ENCODE measurements at places on chromosomes 6 and 20.

GRCh38 chr6:73491377-73491776 lies 29.5 kb downstream of the EEF1A1 start:
- H3K4me3 ChIP-seq = no peak overlapping the region
- H3K4me1 ChIP-seq = no peaks in the 10 kb centered on the region
- no peaks in the 10 kb centered on the region for H3K27me3 ChIP-seq
- H3K27ac ChIP-seq = no peak overlapping the region

DNA sequence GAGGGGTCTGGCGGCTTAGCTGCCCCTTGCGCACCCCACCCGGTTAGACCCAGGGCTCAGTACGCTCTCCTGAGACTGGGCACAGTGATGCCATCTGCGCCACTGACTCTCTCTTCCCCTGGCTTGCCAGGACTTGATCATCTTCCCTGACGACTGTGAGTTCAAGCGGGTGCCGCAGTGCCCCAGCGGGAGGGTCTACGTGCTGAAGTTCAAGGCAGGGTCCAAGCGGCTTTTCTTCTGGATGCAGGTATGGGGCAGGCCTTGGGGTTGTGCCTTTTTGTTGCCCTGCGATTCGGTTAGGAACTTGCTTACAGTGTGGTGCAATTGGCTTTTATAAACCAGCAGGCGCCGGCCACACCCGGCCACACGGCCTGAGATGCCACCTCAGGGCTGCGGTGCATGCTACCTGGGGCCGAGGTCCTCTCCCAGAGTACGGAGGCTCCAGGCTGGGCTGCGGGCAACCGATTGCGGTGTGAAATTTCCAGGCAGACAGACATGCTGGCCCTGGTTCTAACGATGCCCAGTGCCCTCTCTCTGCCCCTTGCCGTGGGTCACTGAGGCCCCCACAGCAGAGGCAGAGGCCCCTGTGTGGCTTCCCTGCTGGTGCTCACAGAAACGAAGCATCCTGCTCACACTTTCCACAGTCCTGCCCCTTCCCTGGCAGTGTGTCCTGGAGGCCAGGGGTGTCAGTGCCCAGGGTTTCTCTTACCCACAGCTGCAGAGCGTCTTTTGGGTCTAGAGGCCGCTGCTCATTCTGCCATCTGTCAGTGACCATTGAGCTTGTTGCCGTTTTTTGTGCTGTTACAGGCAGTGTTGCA lies 1.7 kb downstream of the ADRM1 start:
- H3K4me3 ChIP-seq = peak overlapping the region; percentile 97
- no peak overlapping the region for H3K27ac ChIP-seq
- no peaks in the 10 kb centered on the region for H3K27me3 ChIP-seq
- H3K4me1 ChIP-seq = peaks cover 29% of the 10 kb centered on the region
- no peak for DNase-seq

GRCh38 chr20:8373579-8373978 lies 241.5 kb downstream of the PLCB1 start:
- H3K27me3 ChIP-seq = no peaks in the 10 kb centered on the region
- no peaks in the 10 kb centered on the region for H3K4me1 ChIP-seq
- no peaks in the 10 kb centered on the region for H3K36me3 ChIP-seq
- no peak for DNase-seq

GRCh38 chr6:144725736-144726522 lies 440.8 kb downstream of the UTRN start:
- H3K27ac ChIP-seq = no peak overlapping the region
- no peak overlapping the region for H3K4me3 ChIP-seq
- no peaks in the 10 kb centered on the region for H3K36me3 ChIP-seq
- H3K4me1 ChIP-seq = no peaks in the 10 kb centered on the region

DNA sequence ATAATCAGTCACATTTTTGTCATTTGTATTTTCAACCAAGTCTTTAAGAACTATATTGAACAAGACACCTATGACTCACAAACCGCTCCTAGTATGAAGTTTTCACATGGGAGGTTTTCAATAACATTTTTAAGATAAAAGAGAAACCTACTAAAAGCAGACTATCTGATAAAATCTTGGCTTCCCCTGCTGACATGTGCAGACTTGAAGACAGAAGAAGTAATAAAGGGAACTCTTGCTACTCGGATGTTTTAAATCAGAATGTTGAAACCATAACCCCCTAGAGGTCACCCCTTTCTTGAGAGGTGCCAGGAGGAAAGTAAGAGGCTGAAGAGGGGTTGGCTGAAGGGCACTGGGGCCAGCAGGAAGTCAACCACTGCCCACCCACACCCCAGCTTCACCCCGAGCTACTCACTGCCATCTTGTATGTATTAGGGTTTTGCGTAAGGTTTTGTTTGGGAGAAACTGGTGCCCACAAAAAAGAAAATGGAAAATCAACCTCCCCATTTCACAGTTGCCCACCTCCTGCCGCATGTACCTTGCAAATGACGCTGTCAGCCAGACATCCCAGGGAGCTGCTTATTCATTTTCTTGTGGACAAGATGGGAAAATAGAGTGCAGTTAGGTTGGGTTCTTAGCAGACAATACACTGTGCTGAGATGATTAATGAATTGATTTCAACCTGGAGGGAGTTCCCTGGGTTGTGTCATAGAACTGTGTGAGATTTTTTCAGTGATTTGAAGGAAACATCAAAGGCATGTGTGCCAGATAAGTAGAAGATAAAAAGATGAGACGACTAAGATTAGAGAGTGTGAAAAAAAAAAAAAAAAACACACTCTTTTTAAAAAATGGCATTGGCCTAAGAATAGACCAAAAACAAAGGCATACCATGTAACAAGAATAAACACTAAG lies 83.2 kb upstream of the TAB2 start:
- H3K27me3 ChIP-seq = no peaks in the 10 kb centered on the region
- no peak overlapping the region for H3K27ac ChIP-seq
- peaks cover 7% of the 10 kb centered on the region for H3K4me1 ChIP-seq

DNA sequence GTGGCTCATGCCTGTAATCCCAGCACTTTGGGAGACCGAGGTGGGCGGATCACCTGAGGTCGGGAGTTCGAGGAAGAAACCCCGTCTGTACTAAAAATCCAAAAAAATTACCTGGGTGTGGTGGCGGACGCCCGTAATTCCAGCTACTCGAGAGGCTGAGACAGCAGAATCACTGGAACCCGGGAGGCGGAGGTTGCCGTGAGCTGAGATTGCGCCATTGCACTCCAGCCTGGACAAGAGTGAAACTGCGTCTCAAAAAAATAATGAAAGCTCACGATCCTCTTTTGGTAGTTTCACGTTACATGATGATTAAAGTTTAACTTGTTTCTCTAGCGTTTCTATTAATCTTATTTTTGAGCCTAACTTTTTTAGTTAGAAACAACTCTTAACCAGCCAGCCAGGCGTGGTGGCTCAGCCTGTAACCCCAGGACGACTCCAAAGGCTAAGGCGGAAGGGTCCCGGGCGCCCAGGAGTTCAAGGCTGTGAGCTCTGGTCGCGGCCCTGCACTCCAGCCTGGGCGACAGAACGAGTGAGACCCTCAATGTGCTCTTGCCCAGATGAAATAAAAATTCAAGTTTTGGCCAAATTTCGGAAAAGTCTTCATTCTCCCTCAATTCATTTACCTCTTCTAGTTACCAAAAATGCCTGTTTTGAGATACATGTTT lies 1.2 kb upstream of the WRNIP1 start:
- H3K36me3 ChIP-seq = no peaks in the 10 kb centered on the region
- no peaks in the 10 kb centered on the region for H3K27me3 ChIP-seq
- H3K4me3 ChIP-seq = peak overlapping the region; percentile 66
- peaks cover 19% of the 10 kb centered on the region for H3K4me1 ChIP-seq

DNA sequence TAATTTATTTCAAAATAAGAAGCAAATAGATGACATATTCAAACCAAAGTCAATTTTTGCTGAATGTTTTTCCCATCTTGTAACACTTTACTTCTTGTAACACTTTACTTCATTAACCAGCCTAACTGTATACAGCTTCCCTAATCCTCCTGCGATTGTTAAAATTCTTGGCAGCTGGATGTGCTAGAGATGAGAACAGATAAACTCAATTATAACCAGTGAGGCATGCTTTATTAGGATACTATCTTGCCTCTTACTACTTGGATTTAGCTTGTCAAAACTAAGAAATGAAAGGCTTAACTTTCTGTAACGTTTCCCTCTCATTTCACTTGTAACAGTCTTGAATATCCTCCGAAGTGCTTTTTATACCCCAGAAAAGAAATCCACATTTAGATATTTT lies 94.1 kb upstream of the BMP5 start:
- H3K36me3 ChIP-seq = no peaks in the 10 kb centered on the region
- no peak overlapping the region for H3K4me3 ChIP-seq
- H3K4me1 ChIP-seq = no peaks in the 10 kb centered on the region

- H3K27ac ChIP-seq = no peak overlapping the region
- H3K27me3 ChIP-seq = no peaks in the 10 kb centered on the region
Observed at GRCh38 chr20:37903317-37904007, 535 bp downstream of the VSTM2L start.

- H3K36me3 ChIP-seq = no peaks in the 10 kb centered on the region
- no peak overlapping the region for H3K27ac ChIP-seq
- H3K27me3 ChIP-seq = no peaks in the 10 kb centered on the region
- DNase-seq = no peak
- no peaks in the 10 kb centered on the region for H3K4me1 ChIP-seq
Observed at GRCh38 chr6:22582417-22583205, 13.2 kb downstream of the HDGFL1 start.

- H3K36me3 ChIP-seq = no peaks in the 10 kb centered on the region
- H3K4me3 ChIP-seq = no peak overlapping the region
- DNase-seq = no peak
- H3K27me3 ChIP-seq = no peaks in the 10 kb centered on the region
- peaks cover 8% of the 10 kb centered on the region for H3K4me1 ChIP-seq
- H3K27ac ChIP-seq = no peak overlapping the region
Observed at GRCh38 chr6:34459899-34460593, 5.8 kb upstream of the PACSIN1 start.

DNA sequence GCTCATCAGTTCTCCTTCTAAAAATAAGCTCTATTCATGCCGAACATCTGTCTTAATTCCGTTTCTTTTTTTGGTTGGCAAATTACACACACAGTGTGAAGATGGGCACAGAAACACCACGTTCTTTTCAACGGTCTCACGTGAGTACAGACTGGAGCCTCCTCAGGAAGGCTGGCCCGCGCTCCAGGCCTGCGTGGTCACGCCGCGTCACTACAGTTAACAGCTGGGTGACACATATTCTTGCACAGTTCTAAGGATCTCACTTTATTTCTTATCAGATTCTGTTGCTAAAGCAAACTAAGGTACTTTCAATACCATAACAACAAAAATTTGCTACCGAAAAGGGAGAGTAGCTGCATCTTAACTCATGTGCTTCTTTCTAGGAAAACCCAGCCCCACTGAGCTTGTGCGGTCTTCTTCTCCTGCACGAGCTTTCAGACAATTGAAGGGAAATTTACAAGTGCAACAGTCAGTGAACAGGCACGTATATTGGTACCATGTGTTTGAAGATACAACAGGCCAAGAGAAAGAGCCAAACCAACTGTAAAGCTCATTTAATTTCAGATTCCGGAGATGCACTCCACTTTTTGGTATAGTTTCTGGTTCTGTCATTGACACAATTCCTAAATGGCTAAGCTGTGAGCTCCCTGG lies 55.6 kb upstream of the MPC1 start:
- H3K27me3 ChIP-seq = no peaks in the 10 kb centered on the region
- no peaks in the 10 kb centered on the region for H3K4me1 ChIP-seq
- no peak overlapping the region for H3K27ac ChIP-seq
- H3K36me3 ChIP-seq = no peaks in the 10 kb centered on the region

DNA sequence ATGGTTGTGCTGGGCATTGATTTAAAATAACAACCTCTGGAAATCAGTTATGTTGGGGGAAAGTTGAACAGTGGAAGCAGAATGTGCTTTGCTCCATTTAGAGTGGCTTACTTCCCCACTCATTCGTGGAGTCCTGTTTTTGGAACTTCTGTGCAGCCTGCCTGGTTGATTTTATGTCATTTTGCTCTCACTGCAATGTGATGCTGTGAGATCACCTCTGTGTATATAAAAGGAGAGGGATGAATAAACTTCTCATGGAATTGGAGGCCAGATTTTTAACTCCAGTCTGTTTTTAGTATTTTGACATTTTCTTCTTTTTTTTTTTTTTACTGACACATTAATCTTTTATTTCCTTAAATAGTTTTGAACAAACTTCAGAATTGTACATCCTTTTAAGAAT lies 139.0 kb downstream of the FNDC1 start:
- H3K4me1 ChIP-seq = peaks cover 11% of the 10 kb centered on the region
- no peak overlapping the region for H3K4me3 ChIP-seq
- H3K27me3 ChIP-seq = no peaks in the 10 kb centered on the region
- H3K36me3 ChIP-seq = no peaks in the 10 kb centered on the region
- peak overlapping the region; percentile 57 for H3K27ac ChIP-seq
- no peak for DNase-seq

- DNase-seq = no peak
- H3K4me3 ChIP-seq = no peak overlapping the region
- peaks cover 27% of the 10 kb centered on the region for H3K4me1 ChIP-seq
- no peaks in the 10 kb centered on the region for H3K36me3 ChIP-seq
- H3K27ac ChIP-seq = no peak overlapping the region
Observed at GRCh38 chr6:17902974-17903373, 84.5 kb downstream of the KIF13A start.

DNA sequence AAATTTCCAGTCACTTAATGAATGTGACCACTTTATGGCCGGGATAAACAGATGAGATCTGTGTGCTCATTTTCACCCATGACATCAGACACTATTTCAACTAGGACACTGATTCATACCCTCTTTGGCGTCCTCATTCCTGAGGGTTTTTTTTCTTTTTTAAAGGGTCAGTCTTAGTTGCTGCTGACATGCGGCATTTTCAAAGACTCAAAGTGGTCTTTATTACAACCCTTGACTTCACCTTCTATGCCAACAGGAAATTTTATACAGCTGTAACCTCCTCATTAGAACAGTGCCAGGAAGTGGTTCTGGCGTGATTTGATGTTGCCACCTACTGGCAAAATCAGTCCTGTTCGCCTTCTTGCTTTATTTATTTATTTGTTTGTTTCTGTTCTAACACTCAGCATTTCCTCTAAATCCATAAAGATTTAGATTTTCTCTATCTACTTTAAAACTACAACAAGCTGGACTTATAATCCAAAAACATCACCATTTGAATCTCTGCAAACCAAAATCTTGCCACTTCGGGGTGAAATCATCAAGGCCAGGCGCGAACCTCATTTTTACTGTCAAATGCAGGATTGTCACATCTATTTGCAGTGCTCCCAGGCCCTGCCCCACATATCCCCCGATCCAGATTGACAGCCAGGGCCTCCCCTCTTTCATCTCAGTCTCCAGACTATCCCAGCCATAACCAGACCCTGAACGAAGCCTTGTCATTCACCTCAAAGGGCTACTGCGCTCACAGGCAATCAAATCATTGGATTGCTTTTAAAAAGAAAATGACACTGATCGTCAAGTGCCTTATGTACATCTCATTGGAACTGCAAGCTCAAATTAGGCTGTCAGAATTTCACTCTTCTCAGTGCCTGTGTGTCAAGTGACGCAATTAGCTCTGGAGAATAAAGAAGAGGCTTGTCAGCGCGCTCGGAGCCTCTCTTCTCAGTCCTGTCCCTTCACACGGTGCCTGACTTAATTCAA lies 77.5 kb downstream of the C6orf118 start:
- no peak overlapping the region for H3K4me3 ChIP-seq
- no peaks in the 10 kb centered on the region for H3K27me3 ChIP-seq
- H3K27ac ChIP-seq = no peak overlapping the region
- no peaks in the 10 kb centered on the region for H3K36me3 ChIP-seq
- H3K4me1 ChIP-seq = no peaks in the 10 kb centered on the region
- no peak for DNase-seq
